CD4-positive, CD25-positive, alpha-beta regulatory T cell (primary cell): ENCODE measurements at places on chromosomes 6 and 20.
A peak's percentile ranks its signal among the peaks of the same experiment; 100 is the strongest.

DNA sequence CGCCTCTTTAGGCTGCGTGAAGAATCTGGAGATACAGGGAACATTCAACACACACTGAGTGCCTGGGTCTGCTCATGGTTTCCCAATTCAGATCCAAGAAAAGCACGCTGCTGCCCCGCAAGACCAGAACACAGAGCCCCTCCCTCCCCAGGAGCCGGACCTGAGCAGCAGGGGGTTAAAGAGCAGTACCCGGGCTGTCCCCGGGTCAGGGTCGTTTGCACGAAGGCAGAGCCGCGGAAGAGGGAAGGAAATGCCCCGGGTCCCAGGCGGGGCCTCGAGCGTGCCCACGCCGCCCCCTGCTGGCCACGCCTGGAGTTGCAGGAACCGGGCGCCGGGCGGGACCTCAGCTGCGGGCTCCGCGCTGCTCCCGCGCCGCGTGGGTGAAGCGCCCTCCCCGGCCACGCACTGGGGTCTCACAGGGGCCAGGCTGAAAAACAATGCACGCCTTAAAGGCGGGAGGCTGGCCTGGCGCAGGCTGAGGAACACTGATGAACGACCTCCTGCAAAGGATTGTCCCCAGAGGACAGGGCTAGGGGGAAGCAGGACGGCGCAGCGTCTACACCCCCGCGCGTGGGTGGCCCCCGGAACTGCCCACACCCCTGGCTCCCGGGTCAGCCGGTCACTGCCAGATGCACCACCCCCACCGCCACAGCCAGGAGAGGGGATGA, 48.9 kb downstream of the ANKRD60 start:
- peak; percentile 22 for DNase-seq

DNA sequence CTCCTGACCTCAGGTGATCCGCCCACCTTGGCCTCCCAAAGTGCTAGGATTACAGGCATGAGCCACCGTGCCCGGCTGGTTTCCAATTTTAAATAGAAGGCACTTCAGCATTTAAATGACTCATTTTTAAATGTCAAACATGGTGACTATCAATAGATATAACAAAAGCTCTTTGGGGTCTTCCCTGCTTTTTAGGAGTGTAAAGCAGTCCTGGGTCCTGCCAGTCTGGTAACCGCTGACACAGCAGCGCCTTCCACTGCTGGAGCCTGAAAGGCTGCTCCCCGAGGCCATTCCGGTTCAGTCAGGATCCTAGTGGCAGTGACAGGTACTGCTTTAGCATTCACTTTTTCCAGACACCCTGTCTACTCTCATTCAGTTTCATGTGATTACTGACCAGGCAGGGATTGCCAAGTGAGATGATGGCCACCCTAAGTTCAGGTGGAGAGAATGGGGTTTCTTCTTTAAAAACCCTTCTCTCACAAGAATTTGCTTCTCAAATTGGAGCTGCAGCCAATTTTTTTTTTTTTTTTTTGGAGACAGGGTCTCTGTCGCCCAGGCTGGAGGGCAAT, 5.1 kb downstream of the DIDO1 start:
- peak; percentile 54 for DNase-seq

GRCh38 chr6:79813143-79813850, 134.1 kb downstream of the ELOVL4 start:
- no peak for DNase-seq

DNA sequence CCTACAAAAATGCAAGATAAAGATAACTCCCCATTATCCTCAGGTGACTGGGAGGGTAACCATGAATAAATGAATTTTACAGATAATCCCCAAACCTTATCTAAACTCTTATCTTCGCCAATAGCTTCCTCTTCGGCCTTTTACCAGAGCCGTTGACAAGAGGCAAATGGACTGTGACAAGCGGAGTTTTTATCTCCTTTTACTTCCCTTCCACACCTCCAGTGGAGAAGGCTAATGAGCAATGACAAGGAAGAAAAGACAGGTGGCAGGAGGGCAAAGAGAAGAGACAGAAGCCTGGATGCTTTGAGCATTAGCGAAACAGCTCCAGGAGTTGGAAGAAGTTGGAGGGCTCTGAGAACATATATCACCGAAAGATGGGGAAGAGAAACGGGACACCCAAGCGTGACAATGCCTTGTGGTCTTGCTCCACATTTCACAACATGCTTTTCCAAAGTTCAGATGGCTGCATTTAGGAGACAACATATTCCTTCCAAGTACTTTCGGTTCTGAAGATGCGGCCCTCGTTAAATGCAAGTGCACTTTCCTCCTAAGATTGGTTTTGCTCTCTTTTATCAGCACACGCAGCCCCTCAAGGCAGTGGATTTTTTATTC, 69.2 kb downstream of the PRDM1 start:
- DNase-seq, result no peak

GRCh38 chr20:20780127-20780824, 67.8 kb upstream of the RALGAPA2 start:
- DNase-seq, result peak; percentile 4

DNA sequence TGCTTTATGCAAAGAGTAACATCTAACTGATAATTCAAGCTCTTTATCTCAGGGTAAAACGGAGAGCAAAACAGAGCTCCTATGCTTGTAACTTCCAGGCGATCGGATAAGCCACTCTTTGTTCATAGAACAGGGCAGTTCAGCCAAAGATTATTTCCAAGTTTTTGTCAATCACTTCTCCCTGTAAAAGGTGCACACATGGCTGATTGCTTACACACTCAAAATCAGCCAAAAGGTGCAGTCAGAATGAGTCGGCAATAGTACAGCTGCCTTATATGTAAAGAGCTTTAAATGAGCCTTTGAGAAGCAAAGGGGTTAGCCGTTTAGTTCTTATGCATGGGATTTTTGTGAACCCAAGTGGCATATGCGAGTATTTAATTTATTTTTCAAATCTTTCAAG, 449.6 kb upstream of the POU3F2 start:
- no peak for DNase-seq

- no peak for DNase-seq
Measured at GRCh38 chr6:56255349-56255748, 8.0 kb upstream of the COL21A1 start.

DNA sequence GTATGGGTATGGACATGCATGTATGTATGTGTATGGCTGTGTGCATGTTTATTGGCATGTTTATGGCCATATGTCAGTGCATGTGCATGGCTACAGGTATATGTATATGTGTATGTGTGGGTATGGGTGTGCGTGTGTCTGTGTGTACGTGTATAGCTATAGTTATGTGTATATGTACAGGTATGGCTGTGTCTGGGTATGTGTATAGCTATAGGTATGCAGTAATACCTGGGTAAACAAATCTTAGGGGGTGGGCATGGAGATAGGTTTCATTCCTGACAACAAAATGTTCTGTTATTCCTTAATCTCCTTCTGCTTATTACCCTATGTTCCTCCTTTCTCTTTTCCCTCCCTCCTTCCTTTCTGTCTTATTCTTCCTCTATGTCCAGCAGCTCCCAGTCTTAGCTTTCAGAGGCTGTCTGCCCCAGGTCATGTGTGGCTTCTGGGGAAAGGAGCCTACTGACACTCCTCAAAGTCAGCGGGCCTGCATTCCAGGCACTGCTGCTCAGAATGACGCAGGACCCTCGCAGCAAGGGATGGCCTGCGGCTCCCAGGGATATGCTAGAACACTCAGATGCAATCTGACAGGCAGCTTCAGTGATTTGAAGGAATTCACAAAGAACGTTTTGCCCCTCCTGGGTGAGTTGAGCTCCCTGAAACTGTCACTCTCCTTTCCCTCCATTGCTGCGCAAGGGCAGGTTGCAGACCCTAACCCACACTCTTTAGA, 139.3 kb upstream of the PHACTR1 start:
- no peak for DNase-seq

DNA sequence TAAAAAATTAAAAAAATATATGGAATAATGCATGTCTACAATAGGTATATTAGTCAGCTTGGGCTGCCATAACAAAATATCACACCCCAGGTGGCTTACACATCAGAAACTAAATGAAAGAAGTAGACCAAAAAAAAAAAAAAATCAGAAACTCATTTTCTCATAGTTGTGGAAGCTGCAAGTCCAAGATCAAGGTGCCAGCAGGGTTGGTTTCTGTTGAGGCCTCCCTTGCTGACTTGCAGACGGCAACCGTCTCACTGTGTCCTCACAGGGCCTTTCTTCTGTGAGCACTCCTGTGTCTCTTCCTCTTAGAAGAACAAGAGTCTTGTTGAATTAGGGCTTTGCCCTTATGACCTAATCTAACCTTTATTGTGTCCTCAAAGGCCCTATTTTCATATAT, 11.4 kb upstream of the GDAP1L1 start:
- no peak for DNase-seq

DNA sequence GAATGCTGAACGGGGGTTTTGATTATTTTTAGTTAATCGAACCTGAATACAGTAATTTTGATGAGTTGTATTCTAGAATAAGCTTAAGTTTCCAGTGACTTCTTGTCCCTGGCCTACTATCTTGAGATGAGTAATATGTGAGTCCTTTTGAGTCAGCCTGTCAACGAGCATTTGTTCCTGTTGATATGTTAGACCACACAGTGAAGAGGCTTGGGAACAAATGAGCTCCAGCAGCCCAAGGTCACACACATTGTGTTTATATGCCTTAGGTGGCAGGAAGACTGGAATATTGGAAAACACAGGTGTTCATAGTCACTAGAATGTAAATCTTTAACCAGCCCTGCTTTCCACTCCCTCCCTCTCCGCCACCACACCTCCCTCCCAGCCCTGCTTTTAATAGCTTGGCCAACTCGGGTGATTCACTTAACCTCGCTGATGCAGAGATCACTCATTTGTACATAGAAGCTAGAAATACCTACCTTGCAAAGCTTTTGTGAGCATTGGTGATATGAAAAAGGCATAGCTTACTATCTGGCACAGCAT, 9.1 kb downstream of the SMPDL3A start:
- DNase-seq, result peak; percentile 8

GRCh38 chr6:76453270-76453669, 380.8 kb upstream of the IMPG1 start:
- no peak for DNase-seq

DNA sequence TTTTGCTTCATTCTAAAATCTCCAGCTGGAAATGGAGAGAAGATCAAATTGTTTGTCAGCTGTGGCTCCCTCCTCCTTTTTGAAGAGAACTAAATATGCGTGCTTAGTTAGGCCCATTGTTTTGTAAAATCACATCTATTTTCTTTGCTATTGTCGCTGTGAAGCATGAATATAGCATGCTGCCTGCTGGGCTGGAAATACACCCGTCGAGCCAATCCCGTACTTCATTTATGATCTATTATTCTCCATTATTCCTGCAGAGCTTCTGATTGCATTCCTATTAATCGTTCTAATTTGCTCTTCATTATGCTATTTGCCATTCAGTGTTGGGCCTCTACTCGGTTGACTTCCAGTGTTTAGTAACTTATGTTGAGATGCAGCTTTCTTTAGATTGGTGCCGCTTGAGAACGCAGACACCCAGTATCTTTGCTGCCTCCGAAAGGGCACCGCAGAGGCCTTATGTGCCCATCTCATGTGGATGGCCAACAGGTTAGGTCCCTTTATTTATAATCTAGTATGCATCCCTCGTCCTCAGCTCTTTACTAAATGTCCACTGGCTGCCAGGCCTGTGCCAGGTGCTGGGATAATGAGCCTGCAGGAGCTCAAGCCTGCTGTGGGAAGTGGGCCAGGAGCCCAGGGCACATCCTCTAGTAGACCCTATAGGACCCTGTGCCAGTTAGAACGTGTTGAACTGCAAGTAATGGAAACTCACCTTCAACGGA, 45.6 kb downstream of the FAM50B start:
- DNase-seq, result no peak

- DNase-seq, result no peak
Measured at GRCh38 chr6:114304304-114304887, 38.4 kb downstream of the HS3ST5 start.

GRCh38 chr6:9494864-9495263, 920.0 kb downstream of the TFAP2A start:
- no peak for DNase-seq

- DNase-seq, result no peak
Measured at GRCh38 chr6:28336284-28337120, 554 bp upstream of the ZSCAN31 start.

DNA sequence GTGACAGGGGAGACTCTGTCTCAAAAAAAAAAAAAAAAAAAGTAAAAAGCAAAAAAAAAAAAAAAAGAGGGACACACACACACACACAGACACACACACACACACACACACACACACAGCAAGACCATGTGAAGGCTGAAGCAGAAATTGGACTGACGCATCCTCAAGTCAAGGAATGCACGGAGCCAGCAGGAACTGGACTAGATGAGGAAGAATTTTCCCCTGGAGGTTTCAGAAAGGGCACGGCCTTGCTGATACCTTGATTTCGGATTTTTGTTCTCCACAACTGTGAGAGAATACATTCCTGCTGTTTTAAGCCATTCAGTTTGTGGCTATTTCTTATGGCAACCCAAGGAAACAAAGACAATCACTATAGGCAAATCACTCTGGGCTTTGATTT, 176.9 kb upstream of the SALL4 start:
- DNase-seq, result no peak

DNA sequence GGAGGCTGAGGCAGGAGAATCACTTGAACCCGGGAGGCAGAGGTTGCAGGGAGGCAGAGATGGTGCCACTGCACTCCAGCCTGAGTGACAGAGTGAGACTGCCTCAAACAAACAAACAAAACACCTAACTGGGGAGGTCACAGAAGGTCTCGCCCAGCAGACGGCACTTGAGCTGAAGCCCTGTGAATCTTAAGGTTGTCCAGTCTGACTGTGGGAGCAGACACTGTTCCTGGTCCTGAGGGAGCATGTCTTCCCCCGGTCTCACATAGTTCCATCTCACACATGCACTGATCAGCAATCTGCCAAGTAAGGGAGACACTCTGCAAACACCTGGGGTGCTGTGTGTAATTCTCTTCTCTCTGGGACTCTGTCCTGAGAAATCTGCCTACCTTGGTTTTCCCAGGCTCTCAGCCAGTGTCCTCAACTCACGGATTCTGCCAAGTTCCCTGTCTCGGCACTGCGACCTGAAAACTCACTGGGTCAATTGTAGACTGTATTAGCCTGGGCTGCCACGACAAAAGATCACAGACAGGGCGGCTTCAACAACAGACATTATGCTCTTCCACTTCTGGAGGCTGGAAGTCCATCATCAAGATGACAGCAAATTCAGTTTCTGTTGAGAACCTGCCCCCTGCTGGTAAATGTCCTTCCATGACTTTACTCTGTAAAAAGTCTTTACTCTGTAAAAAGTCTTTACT, 94.3 kb downstream of the JPH2 start:
- no peak for DNase-seq

DNA sequence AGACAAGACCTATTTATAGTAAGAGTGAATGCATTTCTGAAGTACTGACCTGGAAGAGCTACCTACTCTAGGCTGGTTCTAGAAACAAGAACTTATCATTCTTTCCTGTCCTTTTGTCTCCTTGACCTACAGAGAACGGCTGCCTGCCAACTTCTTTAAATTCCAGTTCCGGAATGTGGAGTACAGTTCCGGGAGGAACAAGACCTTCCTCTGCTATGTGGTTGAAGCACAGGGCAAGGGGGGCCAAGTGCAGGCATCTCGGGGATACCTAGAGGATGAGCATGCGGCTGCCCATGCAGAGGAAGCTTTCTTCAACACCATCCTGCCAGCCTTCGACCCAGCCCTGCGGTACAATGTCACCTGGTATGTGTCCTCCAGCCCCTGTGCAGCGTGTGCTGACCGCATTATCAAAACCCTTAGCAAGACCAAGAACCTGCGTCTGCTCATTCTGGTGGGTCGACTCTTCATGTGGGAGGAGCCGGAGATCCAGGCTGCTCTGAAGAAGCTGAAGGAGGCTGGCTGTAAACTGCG, 8.3 kb downstream of the APOBEC2 start:
- DNase-seq, result no peak

GRCh38 chr20:48636301-48636700, 191.5 kb downstream of the PREX1 start:
- no peak for DNase-seq

- DNase-seq, result no peak
Measured at GRCh38 chr6:151139524-151139923, 100.2 kb upstream of the AKAP12 start.
